ENCODE measurements at places on chromosomes 11 and 22.

- no peak for ATAC-seq
These were observed 9.4 kb downstream of the ACTN3 start for GRCh38 chr11:66556086-66556485.

DNA sequence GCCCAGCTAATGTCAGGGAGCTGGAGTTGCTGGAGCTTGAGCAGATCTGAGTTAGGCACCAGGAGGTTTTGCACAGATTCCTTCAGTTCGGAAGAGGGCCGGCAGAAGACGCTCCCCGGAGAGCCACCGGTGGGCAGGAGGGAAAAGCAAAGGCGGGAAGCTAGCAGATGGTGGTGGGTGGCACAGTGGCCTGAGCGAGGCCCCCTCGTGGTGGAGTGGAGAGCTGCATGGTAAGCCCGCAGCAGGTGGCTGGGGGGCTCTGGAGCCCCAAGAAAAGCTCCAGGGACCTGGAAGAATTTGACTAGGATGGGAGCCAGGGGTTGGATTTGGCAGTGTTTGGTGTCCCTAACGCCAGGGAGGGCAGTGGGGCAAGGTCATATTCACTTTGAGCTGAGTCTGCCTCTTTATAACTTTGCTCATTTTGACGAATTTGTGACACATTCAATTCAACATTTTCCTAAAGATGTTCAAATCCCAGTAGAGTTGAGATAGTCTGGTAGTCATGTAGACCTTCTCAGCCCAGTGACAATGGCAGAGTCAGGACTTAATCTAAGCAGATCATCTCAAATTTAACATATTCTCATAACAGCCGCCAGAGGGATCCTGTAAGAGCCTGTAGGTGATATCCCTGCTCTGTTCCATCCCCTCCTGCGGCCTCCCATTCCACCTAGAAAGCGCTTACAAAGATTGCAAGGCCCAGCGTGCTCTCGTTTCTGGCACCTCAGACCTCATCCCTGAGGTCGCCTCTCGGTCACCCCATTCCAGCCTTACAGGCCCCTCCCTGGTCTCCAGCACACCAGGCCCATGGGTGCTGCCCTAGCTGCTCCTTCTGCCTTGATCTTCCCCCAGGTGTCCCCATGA is 57.9 kb downstream of the TRIM29 start:
- no peak for ATAC-seq

DNA sequence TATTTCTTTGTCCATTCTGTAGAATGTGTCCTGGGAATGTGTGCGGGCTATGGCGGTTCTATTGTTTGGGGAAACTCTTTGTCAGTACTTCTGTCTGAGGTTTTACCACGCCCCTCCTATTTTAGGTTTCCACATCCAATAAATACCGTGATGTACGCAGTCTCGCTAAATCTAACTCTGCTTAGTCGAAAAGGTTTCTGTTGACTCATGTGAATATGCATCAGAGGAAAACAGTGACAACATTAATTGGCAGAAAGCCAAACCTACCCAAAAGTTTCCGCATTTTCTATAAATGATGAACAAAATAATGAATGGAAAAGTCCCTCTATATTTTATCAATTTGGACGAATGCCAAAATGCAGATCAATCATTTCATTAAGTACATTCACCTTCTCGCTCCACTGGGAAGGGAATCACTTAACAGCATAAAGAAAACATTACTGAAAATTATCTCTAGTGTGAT is 143.4 kb downstream of the MAML2 start:
- ATAC-seq = peak; percentile 78

GRCh38 chr11:29481738-29482137 is 535.1 kb downstream of the KCNA4 start:
- no peak for ATAC-seq

DNA sequence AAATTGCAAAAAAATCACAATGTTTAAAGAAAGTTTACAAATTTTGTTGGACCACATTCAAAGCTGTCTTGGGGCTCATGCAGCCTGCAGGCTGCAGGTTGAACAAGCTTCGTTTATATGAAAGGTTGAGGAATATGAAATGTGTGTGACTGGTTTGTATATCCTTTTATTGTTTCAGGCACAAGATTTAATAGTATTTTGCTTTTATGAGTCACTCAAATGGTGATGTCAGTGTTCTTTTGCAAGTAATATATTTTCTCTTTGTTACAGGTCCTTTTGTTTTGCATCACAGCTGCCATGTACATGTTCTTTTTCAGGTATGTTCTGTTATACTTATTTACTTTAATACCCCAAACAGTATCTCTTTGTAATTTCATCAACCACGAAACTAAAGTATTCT is 198.6 kb downstream of the TMEM135 start:
- ATAC-seq = no peak

GRCh38 chr11:57974132-57974531 is 49.5 kb upstream of the OR9Q1 start:
- no peak for ATAC-seq

DNA sequence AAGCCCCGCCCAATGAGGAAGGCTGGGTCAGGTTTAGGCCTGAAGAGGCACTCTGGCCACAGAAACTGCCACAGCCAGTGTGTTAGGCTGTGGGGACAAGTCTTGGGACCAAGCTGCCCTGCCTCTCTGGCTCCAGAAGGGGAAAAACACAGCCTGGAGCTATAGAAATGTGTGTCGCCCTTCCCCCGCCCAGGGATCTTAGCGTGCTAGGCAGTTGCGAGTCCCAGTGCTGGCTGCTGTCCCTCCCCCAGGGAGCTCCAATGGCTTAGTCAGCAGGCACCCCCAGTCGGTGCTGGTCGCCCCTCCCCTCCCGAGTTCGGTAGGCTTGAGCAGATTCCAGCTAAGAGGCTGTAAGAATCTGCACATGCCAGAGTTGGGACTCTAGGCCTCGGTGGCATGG is 99.5 kb upstream of the API5 start:
- no peak for ATAC-seq

- peak; percentile 38 for ATAC-seq
These were observed 52.2 kb downstream of the ANO5 start for GRCh38 chr11:22244986-22245592.

- no peak for ATAC-seq
These were observed 297.9 kb upstream of the C11orf87 start for GRCh38 chr11:109123816-109124787.
